HepG2 (cell line): ENCODE measurements at places on chromosomes 2 and 18. TPM values are rescaled to one million over a fixed set of nuclear protein-coding genes. Genes with fewer than 3 reads are reported as not detected.

DNA sequence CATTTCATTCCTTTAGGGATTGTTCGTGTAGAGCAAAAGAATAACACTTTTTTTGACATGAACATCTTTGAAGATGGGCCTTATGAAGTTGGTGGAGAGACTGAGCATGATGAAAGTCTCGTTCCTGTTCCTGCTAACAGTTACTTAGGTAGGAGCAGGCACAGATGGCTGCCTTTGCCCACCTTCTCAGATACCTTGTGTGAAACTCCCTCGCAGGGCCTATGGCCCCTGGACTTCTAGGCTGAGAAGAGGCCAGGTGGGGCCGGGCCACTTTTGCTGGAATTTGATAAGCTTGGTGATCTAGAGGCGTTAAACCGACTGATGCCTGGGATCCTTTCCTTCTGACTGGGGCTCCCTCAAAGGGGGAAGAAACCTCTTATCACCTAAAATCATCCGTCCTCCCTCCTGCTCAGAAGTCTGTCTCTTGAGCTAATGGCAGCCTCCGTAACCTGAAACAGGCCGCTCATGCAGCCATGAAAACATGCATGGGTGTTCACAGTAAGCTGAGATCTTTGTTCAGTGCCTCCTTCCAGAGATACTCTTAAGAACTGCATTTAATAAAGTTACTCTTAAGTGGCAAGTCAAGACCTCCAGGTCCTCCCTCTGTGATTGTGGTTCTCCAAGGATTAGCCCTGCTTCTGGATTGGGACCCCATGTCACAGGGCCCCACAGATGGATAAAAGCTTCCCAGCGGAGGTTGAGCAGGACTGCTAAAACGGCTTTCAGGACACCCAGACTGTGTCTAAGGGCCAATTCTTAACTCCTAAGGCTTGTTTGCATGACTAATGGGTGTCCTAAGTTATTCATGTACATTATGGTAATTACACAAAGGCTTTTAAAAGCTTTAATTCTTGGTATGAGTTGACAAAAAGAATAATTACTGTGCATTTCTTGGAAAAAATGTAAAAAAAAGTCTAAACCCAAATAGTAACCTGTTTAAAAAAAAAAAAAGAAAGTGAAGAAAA lies 43.9 kb downstream of the ITGA6 start:
- no peak for DNase-seq

GRCh38 chr2:157891643-157892041 lies 15.5 kb upstream of the ACVR1 start:
- DNase-seq, result no peak

GRCh38 chr18:74957588-74958224 lies 251.2 kb downstream of the PTGR3 start:
- no peak for DNase-seq

- no peak for DNase-seq
Observed at GRCh38 chr2:229849073-229849472, 72.7 kb downstream of the TRIP12 start.

DNA sequence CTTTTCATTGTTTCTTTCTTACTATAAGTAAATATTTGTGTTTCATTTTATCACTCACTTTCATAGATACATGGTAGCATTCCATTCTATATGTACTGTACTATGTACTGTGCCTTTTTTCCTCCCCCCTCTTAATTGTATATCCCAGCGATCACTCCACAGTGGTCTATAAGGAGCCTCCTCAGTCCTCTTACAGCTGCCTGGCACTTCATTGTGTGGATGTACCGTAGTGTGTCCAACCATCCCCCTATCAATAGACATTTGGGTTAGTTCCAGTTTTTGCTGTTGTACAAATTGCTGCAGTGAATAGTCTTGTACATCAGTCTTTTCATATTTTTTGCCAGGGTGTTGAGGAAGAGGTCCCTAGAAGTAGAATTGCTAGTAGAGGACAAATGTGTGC lies 21.4 kb upstream of the DRC1 start:
- DNase-seq, result no peak

DNA sequence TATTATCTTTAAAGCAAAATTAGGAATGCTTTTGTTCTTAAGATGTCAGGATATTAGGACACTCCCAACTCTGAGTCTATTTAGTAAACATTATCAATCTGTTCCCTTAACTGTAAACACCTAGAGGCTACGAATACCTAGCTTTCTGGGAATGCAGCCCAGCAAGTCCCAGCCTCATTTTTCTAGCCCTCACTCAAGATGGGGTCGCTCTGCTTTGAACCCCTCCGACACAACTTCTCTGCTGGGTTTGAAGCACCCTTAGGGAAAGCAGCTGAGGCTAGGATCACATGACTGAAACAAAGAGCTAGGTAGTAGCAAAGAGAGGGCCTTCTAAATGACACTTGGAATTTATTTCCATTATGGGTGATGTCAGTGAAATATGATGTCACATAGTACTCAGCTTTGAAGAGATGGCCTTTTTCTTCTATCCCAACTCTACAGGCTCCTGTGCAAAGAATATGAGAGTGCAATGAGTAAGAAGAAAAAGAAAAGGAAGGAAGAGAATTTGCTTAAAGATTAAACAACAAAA lies 114.7 kb downstream of the CSRNP3 start:
- DNase-seq, result no peak

DNA sequence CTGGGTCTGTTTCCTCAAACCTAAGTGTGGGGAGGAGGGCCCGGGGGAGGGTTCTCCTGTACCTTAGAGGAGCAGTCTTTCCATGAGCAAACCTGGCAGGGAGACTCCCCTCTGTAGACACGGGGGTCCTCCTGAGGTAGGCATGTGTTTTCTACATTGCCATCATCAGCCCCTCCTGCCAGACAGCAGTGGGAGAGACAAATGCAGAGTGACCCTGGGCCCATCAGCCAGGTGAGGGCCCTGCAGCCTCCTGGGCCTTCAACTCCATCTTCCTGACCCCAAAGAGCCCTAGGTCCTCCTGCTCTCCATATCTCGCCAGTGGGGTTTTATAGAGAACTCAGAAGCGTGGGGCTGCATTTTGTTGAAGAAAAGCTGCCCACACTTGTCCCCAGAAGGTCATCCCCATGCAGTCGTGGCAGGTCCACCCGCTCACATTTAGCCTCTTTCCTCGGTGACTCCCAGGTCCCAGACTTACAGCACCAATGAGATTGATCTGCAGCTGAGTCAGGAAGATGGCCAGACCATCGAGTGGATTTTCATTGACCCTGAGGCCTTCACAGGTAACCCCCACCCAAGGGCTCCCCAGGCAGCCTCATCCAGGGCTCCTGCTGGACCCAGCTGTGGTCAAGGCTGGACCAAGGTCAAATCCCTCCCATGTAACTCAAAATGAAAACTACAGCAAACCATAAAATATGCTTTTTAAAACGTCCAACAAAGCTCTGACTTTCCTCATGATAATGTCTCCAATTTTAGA lies 2.6 kb downstream of the CHRNG start:
- DNase-seq, result no peak

EPAS1 gene
- polyA plus RNA-seq, result 182 and 202 TPM in 2 replicates

RAPGEF4 gene
- 0.78 and 0.93 TPM in 2 replicates for polyA plus RNA-seq
